ENCODE measurements at places on chromosomes 7 and 10.
A peak's percentile ranks its signal among the peaks of the same experiment; 100 is the strongest.

- no peak for DNase-seq
Measured at GRCh38 chr7:115965796-115966475, 64.6 kb downstream of the TFEC start.

- DNase-seq = no peak
Measured at GRCh38 chr7:103106005-103106702, 31.2 kb downstream of the ARMC10 start.

DNA sequence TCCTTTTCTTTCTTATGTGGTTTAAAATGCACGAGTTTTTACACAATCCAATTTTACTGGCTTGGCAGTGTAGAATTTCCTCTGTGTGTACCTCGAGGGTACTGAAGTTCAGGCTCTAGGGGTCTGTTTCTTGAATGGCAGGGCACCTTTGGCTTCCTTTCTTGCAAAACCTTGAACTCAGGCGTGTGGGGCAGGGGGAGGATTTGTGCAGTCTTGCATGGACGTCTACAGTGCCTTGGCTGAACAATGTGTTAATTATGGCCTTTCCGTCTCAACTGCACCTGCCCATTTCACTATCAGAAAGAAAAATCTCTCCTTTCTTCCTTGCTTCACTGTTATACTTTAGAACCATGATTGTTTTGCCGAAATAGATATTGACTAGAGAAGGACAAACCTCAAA is 570.9 kb downstream of the INHBA start:
- DNase-seq = no peak

- no peak for DNase-seq
Measured at GRCh38 chr10:105605918-105606317, 964.8 kb downstream of the SORCS3 start.

GRCh38 chr10:100693821-100694220 is 51.6 kb upstream of the PAX2 start:
- DNase-seq = no peak

DNA sequence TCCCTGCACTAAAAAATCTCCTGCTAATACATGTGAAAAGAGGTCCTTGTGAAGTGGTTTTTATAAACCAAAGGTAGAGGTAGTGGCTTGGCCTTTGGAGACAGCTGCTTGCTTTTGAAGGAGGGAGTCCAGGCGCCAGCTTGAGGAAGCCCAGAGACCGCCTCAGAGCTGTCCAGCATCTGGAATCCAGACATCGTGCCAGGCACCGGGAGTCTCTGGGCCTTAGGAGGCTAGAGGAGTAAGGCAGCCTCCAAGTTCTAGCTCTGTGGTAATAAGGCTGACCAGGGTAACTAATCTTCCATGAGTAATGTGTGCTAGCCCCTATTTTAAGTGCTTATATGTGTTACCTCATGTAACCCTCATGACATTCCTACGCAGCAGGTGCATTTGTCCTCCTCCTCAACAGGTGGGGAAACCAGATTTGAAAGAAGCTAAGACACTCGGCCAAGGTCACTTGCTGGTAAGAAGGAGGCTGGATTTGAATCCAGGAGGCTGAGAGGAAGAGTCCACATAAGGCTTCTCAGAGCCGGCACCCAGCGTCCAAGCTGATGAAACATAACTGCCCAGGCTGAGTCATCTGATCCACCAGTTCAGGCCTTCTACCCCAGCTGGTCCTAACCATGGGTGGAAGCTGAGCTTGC is 26.1 kb downstream of the PRLHR start:
- DNase-seq = no peak

- peak; percentile 26 for DNase-seq
Measured at GRCh38 chr10:94292434-94293090, 70.2 kb downstream of the NOC3L start.

DNA sequence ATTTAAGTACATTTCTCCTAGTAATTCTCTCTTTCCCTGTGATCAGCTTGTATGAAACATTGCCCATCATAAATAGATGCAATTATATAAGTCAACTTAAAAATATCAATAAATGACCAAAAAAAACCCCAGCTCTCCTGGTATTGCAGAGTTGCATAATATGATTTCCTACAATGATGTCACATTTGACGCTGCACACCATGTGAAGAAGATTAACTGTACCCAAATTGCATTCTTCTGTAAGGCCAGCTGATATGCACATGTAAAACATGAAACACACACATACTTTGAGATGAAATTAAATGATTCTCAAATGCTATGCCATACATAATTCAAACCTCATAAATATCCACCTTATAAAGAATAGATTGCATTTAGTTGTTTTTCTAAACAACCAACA is 115.5 kb downstream of the AGMO start:
- DNase-seq = no peak

DNA sequence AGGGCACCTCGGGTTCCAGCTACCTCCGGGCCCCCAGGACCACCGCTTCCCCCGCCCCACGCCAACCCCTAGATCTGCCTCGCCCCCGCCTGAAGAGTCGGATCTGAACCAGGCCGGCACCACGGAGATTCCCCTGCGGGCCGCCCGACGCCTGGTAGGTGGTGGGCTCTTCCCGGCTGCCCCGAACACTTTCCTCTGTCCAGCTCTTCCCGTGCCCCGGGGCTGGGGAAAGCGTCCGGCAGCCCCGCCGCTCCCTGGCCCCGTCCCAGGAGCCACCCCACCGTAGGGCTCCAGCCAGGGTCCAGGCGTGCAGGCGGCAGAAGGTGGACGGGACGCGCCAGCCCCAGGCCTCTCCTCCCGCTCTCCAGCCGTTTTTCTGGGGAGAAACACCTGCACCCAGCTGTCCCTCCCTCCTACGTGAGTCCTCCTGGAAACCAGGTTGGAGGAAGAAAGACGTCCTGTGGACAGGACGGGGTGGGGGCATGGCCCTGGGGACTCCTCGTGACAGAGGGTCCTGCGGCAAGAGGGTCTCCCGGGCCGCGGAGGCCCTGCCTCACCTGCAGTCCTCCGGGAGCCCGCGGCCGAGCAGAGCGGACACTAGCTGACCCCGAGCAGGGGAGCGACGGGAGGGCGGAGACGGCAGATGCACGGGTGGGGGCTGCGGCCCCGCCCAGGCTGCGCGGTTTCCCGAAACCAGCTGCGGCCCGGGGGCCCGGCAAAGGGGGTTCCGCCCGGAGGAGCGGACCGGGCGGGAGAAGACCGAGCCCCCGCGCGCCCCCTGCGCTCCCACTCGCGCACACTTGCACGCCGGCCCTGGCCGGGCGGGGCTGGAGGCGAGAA is at the start of gene TMEM176B:
Gene TMEM176B (minus strand): TSS at position 624 of the 840 bp plus-strand sequence. CDS start 3,795 bp downstream, outside the sequence.
- no peak for DNase-seq

- DNase-seq = peak; percentile 51
Measured at GRCh38 chr10:26334932-26335573, 103.1 kb upstream of the APBB1IP start.

DNA sequence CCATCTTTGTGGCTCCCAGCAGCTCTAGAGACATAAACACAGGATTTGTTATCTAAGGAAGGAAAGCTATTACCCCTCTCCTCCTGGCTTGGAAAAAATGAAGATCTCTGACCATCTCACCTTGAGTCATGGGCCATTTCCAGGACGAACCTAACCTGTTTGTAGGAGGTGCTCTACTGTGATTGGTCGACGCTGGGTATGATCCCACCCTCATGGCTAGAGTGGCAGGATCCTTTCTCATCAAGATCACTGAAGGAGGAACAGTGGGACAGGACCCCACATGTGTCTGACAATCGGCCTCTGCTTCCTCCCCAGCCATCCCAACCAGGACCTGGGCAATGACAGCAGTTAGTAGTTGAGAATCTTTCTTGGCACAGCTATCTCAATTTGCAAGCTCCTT is 144.1 kb downstream of the EMX2 start:
- DNase-seq = no peak

GRCh38 chr7:17086403-17086802 is 204.6 kb upstream of the AGR3 start:
- no peak for DNase-seq

- DNase-seq = peak; percentile 4
Measured at GRCh38 chr10:49300140-49300974, 1.4 kb downstream of the C10orf71 start.

- DNase-seq = peak; percentile 58
Measured at GRCh38 chr10:132571650-132572544, 34.3 kb downstream of the INPP5A start.

GRCh38 chr10:125030567-125031197 is 88.8 kb downstream of the ZRANB1 start:
- no peak for DNase-seq

DNA sequence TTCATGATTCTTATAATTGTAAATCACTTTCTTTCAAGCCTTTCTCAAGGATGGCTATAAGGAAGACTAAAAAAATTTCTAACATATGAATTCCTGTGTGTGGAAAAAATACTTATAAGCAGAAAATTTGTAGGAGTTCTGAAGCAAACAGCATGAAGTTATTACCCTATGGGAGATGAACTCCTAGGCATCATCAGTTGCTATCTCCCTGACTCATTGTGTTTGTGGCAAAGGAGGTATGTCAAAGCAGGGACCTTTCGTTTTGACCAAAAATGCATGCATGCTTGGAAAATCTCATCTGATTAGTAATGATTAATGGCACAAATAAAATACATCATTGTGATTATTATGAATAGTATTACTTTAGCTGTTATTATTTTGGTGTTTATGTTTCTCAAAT is 59.4 kb downstream of the CALCR start:
- no peak for DNase-seq

DNA sequence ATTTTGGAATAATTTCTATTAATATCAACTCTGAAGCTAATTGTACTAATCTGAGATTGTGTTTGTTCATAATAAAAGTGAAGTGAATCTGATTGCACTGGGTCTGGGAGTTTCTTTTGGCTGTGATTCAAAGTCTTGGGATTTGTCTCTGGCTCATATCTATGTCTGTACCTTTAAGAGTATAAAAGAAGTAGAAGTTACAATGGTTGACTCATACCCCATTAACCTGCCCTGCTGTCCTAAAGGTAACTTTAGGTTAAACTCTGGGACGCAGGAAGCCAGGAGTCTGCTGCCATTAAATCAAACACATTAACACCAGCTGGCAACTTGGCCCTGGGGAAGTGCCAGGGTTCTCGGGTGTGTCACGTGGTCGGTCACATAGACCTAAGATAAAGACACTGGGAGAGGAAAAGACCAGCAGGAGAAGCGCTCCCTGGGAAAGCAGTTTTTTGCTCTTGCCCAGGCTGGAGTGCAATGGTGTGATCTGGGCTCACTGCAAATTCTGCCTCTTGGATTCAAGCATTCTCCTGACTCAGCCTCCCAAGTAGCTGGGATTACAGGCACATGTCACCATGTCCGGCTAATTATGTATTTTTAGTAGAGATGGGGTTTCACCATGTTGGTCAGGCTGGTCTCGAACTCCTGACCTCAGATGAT is 17.8 kb downstream of the SCD start:
- peak; percentile 48 for DNase-seq

DNA sequence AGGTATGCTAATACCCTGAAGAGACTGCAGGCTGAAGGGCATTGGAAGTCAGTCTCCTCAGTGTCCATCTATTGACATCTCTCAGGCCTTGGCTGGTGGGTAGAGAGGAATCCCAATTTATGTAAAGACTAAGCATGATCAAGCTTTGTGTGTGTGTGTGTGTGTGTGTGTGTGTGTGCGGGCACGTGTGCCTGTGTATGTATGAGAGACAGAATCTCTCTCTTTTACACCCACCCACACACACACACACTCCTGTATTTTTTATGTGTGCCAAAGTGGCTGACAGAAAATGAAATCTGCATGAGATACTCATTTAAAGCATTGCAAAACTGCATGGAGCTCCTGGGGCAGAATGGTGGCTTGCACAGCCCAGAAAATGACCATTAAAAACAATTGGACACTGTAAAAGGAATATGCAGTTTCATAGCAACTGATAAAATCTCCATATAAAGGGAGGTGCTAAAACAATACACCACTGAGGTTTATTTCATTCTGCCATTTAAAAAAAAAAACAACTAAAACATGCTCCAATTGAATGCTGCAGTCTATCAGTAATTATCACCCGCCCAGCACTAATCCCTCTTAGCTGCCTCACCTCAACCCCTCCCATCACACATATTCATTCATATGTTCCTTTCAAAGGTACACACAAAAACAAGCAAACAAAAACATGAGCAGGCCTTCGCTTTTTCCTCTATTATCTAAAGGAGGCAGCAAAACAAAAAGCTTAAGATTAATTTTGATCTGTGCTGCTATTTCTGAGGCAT is 385.0 kb downstream of the KCNMA1 start:
- no peak for DNase-seq

- DNase-seq = no peak
Measured at GRCh38 chr7:96052860-96053470, 268.9 kb downstream of the SLC25A13 start.

- no peak for DNase-seq
Measured at GRCh38 chr10:132539894-132540293, 2.3 kb downstream of the INPP5A start.

DNA sequence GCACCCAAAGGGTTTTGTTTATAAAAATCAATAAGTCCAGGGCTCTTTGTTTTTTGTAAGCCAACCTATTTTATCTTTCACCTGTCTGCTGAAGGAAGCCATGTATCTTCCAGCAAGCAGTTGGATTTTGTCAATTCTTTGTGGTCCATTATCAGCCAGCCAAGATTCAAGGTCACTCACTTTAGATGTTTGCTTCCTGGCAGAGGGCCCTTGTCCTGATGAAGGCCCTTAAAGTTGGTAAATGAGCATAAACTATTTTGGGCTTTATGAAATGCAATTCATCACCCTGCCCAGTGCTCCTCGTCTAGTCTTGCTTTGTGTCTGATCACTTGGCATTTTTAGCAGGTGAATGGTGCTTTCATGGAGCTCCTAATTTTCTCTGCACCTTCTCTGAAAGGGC is 1004.2 kb downstream of the GRID1 start:
- DNase-seq = no peak

- no peak for DNase-seq
Measured at GRCh38 chr10:33270971-33271370, 63.5 kb downstream of the NRP1 start.

GRCh38 chr7:14924398-14924797 is 21.8 kb upstream of the DGKB start:
- DNase-seq = no peak

DNA sequence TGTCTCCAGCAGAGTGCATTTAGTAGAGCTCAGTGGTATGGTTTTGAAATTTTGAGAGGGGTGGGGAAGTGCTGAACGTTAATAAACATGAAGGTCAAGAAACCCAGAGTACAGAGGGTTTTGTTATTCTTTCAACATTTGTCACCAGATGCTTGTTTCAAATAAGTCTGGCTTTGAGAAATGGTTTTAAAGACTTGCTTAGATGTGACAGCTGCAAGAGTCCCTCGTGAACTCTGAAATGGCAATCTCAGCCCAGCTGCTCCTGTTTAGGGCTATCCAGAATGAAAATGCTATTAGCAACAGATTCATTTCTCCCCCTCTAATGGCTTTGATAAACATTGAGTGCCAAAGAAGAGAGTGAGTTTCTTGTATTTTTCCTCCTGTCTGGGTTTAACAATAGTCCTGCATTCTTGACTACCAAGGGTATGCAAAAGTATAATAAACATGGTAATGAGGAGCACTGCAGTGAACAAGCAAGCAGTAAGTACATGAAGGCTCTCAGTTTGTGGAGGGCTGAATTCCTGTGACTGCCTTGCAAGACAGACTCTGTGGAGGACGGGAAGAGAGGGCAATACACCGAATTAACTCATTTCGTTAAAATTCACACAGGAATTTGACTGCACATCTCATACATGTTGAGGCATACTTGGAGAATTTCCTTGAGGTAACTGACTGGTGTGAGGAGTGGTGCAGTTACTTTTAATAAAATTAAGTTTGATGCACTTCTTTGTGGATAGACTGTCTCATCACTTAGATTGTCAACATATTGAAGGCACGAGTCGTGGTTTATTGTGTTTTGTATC is 490.9 kb downstream of the REEP3 start:
- DNase-seq = no peak

Data from fibroblast of the conjunctiva (primary cell).